ENCODE measurements at places on chromosomes 7 and 10. TPM values are rescaled to one million over a fixed set of nuclear protein-coding genes. Genes with fewer than 3 reads are reported as not detected.

Gene UNCX
- polyA plus RNA-seq = not detected

Gene TMEM184A
- polyA plus RNA-seq = not detected

Gene DYDC2
- not detected for polyA plus RNA-seq

Gene RADIL
- 0.04 TPM for polyA plus RNA-seq

Gene CFAP69
- not detected for polyA plus RNA-seq

Gene CHST3
- polyA plus RNA-seq = not detected

Gene APBB1IP
- 76.1 TPM for polyA plus RNA-seq

Gene ASAH2B
- 1.7 TPM for polyA plus RNA-seq

Gene ANKRD30A
- polyA plus RNA-seq = not detected

Gene KNDC1
- 0.08 TPM for polyA plus RNA-seq

Gene TM9SF3
- polyA plus RNA-seq = 49.8 TPM

Gene CALN1
- not detected for polyA plus RNA-seq

Gene CPXM2
- polyA plus RNA-seq = not detected

Gene NUTM2E
- not detected for polyA plus RNA-seq

Gene FGFR2
- not detected for polyA plus RNA-seq

Gene HOXA5
- polyA plus RNA-seq = not detected

Gene C7orf57
- polyA plus RNA-seq = not detected

Gene CHST15
- polyA plus RNA-seq = 16.7 TPM

Gene CPED1
- 0.82 TPM for polyA plus RNA-seq

Gene TIAL1
- polyA plus RNA-seq = 12.9 TPM

Gene DYDC1
- not detected for polyA plus RNA-seq

Gene IFIT1B
- polyA plus RNA-seq = 0.15 TPM

Gene LRRD1
- not detected for polyA plus RNA-seq

Gene CHPF2
- polyA plus RNA-seq = 24.1 TPM

Gene AGR3
- polyA plus RNA-seq = not detected

Gene THNSL1
- polyA plus RNA-seq = 6.2 TPM

Gene GIMAP7
- polyA plus RNA-seq = 1.2 TPM

Gene GIMAP2
- 40.4 TPM for polyA plus RNA-seq

Gene TMEM196
- not detected for polyA plus RNA-seq

Gene MOGAT3
- not detected for polyA plus RNA-seq

Gene GPRIN2
- not detected for polyA plus RNA-seq

Gene TNPO3
- polyA plus RNA-seq = 36.2 TPM

Gene SPDYE11
- not detected for polyA plus RNA-seq

Gene PLEKHS1
- polyA plus RNA-seq = not detected

Gene OPN1SW
- polyA plus RNA-seq = not detected

Gene RTKN2
- 0.73 TPM for polyA plus RNA-seq

Gene NOBOX
- not detected for polyA plus RNA-seq

Gene KDM7A
- 9.9 TPM for polyA plus RNA-seq

Gene ACBD7
- not detected for polyA plus RNA-seq

Gene LSM5
- polyA plus RNA-seq = 138 TPM

Gene LOXL4
- 0.44 TPM for polyA plus RNA-seq

Gene GPR26
- polyA plus RNA-seq = not detected

Gene FEZF1
- not detected for polyA plus RNA-seq

Gene ERVW-1
- polyA plus RNA-seq = 0.31 TPM

Gene CRYGN
- not detected for polyA plus RNA-seq

Gene TACR2
- not detected for polyA plus RNA-seq

Gene C10orf67
- not detected for polyA plus RNA-seq

Gene ZNF518A
- polyA plus RNA-seq = 17.5 TPM

Gene ZSCAN21
- polyA plus RNA-seq = 4.7 TPM

Gene MSS51
- 0.43 TPM for polyA plus RNA-seq

Gene SLC29A4
- not detected for polyA plus RNA-seq

Gene PAX4
- not detected for polyA plus RNA-seq

Gene MMD2
- not detected for polyA plus RNA-seq

Gene ZNF503
- not detected for polyA plus RNA-seq

Gene MKX
- not detected for polyA plus RNA-seq

Gene CPEB3
- 2.4 TPM for polyA plus RNA-seq

Gene GRM3
- not detected for polyA plus RNA-seq
